Naive B cell (primary cell): ENCODE measurements at places on chromosomes 4 and X. TPM values are rescaled to one million over a fixed set of nuclear protein-coding genes. Genes with fewer than 3 reads are reported as not detected.
A peak's percentile ranks its signal among the peaks of the same experiment; 100 is the strongest.

DNA sequence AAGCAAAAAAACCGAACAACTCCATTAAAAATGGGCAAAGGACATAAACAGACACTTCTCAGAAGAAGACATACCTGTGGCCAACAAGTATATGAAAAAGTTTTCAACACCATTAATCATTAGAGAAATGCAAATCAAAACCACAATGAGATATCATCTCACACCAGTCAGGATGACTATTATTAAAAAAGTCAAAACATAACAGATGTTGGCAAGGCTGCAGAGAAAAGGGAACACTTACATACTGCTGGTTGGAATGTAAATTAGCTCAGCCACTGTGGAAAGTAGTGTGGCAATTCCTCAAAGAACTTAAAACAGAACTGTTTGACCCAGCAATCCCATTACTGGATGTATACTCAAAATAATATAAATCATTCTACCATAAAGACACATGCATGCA lies 436.3 kb downstream of the KLHL13 start:
- no peak overlapping the region for H3K27ac ChIP-seq
- no peaks in the 10 kb centered on the region for H3K4me1 ChIP-seq
- H3K36me3 ChIP-seq: no peaks in the 10 kb centered on the region
- no peak for DNase-seq
- H3K27me3 ChIP-seq: no peaks in the 10 kb centered on the region
- no peak overlapping the region for H3K4me3 ChIP-seq

DNA sequence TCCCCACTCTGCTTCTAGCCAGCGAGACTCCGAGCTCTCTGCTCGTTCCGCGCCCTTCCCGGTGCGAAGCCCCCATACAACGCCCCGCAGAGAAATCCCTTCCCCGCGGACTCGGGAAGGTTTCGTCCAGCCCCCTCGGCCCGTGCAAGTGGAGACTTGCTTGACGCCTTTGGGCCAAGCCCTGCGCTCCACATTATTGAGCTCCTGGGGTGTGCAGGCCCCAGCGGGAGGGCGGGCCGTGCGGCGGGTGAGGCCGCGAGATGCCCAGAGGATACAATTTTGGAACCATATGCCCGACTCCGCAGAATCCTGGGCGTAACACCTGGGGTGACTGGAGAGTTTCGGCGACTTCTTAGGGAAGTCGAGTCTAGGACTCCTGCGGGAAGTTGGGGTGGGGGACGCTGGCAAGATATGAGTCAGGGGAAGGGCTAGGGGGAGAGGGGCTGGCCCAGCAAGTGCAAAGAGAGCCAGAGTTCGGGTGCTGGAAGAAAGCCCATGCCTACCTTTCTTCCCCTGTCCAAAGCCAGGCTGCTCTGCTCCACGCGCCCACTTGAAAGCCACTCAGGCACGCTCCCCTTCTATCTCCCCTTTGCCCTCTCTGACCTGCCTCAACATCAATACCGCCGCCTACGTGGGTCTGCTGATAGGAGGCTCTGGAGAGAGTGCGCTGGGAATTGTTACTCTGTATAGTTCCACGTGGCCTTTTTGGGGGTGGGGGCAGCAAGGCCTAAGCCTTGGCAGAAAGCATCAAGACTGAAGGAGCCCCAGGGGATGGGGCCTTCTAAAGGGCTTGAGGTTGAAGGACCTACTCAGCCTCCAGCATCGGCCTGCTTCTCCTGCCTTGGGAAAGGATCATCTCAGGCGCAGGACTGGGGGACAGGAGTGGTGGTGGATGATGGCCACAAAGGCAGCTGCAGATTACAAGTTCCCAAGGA lies 1.2 kb upstream of the ELF4 start:
- no peak overlapping the region for H3K27ac ChIP-seq
- H3K4me1 ChIP-seq: peaks cover 13% of the 10 kb centered on the region
- no peaks in the 10 kb centered on the region for H3K27me3 ChIP-seq
- peak overlapping the region; percentile 71 for H3K4me3 ChIP-seq
- no peaks in the 10 kb centered on the region for H3K36me3 ChIP-seq

GRCh38 chrX:16772460-16772859 lies 13.8 kb upstream of the TXLNG start:
- no peak overlapping the region for H3K27ac ChIP-seq
- H3K4me1 ChIP-seq: no peaks in the 10 kb centered on the region
- H3K4me3 ChIP-seq: no peak overlapping the region
- H3K36me3 ChIP-seq: no peaks in the 10 kb centered on the region
- peaks cover 7% of the 10 kb centered on the region for H3K27me3 ChIP-seq

GRCh38 chr4:90542216-90542615 lies 415.0 kb downstream of the CCSER1 start:
- no peak overlapping the region for H3K4me3 ChIP-seq
- no peaks in the 10 kb centered on the region for H3K4me1 ChIP-seq
- H3K27ac ChIP-seq: no peak overlapping the region
- H3K27me3 ChIP-seq: no peaks in the 10 kb centered on the region

DNA sequence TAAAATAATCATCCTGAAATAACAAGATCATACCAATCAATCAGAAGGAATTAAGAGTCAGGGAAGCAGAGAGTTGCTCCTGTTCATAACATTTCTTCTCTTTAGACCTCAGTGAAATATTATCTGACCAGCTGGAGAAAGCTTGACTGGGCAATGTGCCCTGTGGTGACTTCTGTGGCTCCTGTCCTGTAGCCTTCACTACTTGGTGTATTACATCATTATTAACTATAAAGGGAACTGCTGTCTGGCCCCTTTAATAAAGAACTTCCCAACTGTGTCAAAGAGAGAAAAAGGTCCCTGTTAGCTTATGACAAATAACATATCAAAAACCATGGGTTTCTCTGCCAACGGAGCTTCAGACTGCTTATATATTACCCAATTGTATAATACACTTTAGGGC lies 18.0 kb downstream of the OPHN1 start:
- no peaks in the 10 kb centered on the region for H3K27me3 ChIP-seq
- H3K36me3 ChIP-seq: no peaks in the 10 kb centered on the region
- H3K4me3 ChIP-seq: no peak overlapping the region
- H3K4me1 ChIP-seq: no peaks in the 10 kb centered on the region
- DNase-seq: no peak

DNA sequence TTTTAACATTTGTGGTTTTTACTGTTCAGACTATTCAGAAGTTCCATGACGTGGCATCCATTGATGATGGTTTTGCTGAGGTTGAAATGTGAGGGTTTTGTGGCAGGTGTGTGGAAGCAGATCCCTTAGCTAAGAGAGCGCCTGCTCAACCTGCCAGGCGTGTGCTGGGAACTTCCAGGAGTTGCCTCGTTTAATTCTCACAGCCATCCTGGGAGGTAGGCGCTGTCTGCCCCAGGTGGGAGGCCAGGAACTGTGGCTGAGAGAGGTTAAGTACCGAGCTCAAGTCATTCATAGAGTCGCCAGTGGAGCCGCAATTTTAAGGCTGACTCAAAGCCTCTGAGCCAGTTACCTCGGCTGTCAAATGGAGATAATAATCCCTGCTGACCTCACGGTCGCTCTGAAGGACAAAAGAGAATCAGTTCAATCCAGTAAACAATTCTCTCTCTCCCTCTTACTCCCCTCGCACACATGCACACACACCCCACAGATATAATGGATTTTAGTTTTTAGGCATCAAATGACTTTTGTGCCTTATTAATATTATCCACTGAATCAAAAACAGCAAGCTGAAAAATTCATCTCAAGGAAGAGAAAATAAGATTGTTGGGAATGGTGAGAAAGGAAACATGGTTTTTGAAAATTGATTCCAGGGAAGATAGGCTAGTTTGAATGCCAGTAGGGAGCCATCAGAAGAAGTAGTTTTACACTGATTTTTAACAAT lies 171.3 kb downstream of the PTTG2 start:
- no peak for DNase-seq
- H3K27ac ChIP-seq: peak overlapping the region; percentile 69
- peaks cover 21% of the 10 kb centered on the region for H3K4me1 ChIP-seq
- no peak overlapping the region for H3K4me3 ChIP-seq
- no peaks in the 10 kb centered on the region for H3K27me3 ChIP-seq

- peaks cover 11% of the 10 kb centered on the region for H3K36me3 ChIP-seq
- H3K27ac ChIP-seq: no peak overlapping the region
- no peak for DNase-seq
- no peaks in the 10 kb centered on the region for H3K27me3 ChIP-seq
- H3K4me1 ChIP-seq: no peaks in the 10 kb centered on the region
These were observed 70.8 kb upstream of the PGRMC2 start for GRCh38 chr4:128358231-128358912.

GRCh38 chr4:152039691-152040090 lies 278.9 kb upstream of the GATB start:
- H3K36me3 ChIP-seq: no peaks in the 10 kb centered on the region
- H3K27me3 ChIP-seq: peaks cover 10% of the 10 kb centered on the region
- H3K4me3 ChIP-seq: no peak overlapping the region
- H3K4me1 ChIP-seq: no peaks in the 10 kb centered on the region
- DNase-seq: no peak
- H3K27ac ChIP-seq: no peak overlapping the region

- peak overlapping the region; percentile 97 for H3K4me3 ChIP-seq
- peaks cover 20% of the 10 kb centered on the region for H3K4me1 ChIP-seq
- no peak for DNase-seq
- H3K27ac ChIP-seq: no peak overlapping the region
- H3K27me3 ChIP-seq: no peaks in the 10 kb centered on the region
These were observed 1.8 kb downstream of the SLC30A9 start for GRCh38 chr4:41991916-41992767.

DNA sequence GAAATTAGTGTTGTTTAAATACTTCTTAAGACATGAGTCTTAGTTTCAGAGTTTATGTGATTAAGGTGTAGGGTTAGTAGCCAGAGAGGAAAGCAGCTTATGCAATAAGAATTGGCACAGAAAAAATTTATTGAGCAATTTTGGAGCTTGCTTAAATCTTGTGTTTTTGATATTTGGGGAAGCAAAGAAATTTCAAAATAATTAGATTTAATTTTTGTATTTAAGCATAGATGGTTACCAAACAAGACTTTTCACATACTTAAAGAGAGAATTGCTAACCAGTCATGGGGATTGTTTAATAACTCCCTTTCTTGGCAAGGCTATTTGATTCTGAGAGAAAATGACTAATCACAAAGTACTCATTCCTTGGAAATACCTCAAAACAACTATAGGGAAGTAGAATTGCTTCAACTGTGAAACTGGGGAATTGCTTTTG lies 202.0 kb upstream of the GRID2 start:
- no peak for DNase-seq
- no peaks in the 10 kb centered on the region for H3K4me1 ChIP-seq
- no peak overlapping the region for H3K4me3 ChIP-seq

GRCh38 chr4:105206214-105206613 lies 59.5 kb downstream of the TET2 start:
- peaks cover 9% of the 10 kb centered on the region for H3K36me3 ChIP-seq
- DNase-seq: no peak
- H3K27me3 ChIP-seq: no peaks in the 10 kb centered on the region
- peaks cover 19% of the 10 kb centered on the region for H3K4me1 ChIP-seq

DNA sequence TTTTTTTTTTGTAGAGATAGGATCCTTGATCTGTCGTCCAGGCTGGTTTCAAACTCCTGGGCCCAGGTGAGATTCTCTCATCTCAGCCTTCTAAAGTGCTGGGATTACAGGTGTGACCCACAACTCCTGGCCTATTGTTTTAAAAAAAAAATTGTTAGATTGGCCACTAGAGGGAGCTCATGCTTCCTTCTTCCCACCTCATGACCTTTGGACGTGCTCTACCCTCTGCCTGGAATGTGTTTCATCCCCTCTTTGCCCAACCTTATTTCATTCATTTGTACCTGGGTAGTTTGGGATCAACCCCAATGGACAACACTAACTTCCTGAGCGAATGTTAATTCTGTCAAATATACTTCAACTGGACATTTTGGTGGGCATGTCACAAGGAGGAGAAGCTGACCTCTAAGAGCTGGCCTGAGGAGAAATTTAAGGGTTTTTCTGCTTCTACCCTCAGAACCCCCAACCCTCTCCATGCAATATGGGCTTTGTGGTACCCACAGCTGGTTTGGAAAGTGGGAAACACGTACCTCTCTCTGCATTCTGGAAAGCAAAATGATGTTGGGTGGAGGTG lies 6.4 kb downstream of the PPEF2 start:
- H3K27ac ChIP-seq: no peak overlapping the region
- no peaks in the 10 kb centered on the region for H3K27me3 ChIP-seq
- no peaks in the 10 kb centered on the region for H3K36me3 ChIP-seq
- H3K4me3 ChIP-seq: no peak overlapping the region

DNA sequence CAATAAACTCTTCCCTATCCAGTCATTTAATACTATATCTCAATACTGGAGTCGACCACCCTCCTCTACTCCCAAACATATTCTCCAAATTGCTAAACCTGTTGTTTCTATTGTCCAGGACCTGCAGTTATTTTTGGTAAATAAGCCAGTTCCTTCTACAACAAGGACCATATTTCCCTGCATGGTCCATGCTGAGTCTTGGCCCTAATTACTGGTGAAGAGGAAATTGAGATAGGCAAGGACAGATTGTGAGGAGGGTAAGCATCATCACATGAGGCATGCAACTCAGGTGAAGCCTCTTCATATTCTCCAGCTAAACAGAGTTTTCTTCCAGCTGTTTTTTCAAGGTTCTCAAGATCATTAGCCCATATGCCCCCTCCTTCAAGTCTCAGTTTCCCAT lies 1193.6 kb downstream of the RAPGEF2 start:
- no peak for DNase-seq
- no peaks in the 10 kb centered on the region for H3K27me3 ChIP-seq
- H3K36me3 ChIP-seq: no peaks in the 10 kb centered on the region
- no peak overlapping the region for H3K4me3 ChIP-seq

GRCh38 chr4:121934635-121935034 lies 17.2 kb downstream of the TRPC3 start:
- no peaks in the 10 kb centered on the region for H3K36me3 ChIP-seq
- H3K4me3 ChIP-seq: no peak overlapping the region
- no peak for DNase-seq
- H3K27ac ChIP-seq: no peak overlapping the region
- no peaks in the 10 kb centered on the region for H3K4me1 ChIP-seq

GRCh38 chr4:123114084-123114914 lies 191.9 kb upstream of the NUDT6 start:
- H3K36me3 ChIP-seq: peaks cover 7% of the 10 kb centered on the region
- no peak overlapping the region for H3K4me3 ChIP-seq
- no peak overlapping the region for H3K27ac ChIP-seq

DNA sequence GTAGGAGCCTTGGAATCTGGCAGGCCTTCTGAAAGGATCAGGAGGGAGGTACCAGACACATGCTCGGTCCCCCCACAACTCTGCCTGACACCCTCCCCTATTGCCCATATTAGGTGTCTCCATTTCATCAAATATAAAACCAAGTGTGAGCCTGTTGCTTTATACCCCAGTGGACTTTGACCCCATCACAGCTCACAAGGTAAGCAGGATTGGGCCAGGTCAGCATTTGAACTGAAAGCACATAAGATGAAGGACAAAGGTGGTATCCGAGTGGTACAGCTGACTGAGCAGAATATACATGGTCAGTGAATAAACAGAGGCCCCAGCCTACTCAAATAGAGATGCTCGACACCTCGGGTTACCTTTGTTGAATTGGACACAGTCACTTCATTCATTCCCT lies 20.0 kb downstream of the SLC25A43 start:
- H3K27me3 ChIP-seq: no peaks in the 10 kb centered on the region
- no peak overlapping the region for H3K27ac ChIP-seq
- DNase-seq: no peak
- H3K4me1 ChIP-seq: no peaks in the 10 kb centered on the region

Gene KCND1
- 2.0 TPM for polyA plus RNA-seq

Gene GRID2
- not detected for polyA plus RNA-seq

Gene AMTN
- polyA plus RNA-seq: not detected

Gene MAGEE1
- 2.9 TPM for polyA plus RNA-seq

Gene TGIF2LX
- polyA plus RNA-seq: not detected

Gene RHOXF2
- polyA plus RNA-seq: not detected

Gene UBQLN2
- 29.9 TPM for polyA plus RNA-seq

Gene ZCCHC13
- polyA plus RNA-seq: not detected

Gene TSPAN7
- polyA plus RNA-seq: 0.58 TPM

Gene GRIPAP1
- polyA plus RNA-seq: 14.8 TPM

Gene HS6ST2
- polyA plus RNA-seq: not detected
